CD14-positive monocyte (primary cell): ENCODE measurements at places on chromosomes 6 and 20.
A peak's percentile ranks its signal among the peaks of the same experiment; 100 is the strongest.

DNA sequence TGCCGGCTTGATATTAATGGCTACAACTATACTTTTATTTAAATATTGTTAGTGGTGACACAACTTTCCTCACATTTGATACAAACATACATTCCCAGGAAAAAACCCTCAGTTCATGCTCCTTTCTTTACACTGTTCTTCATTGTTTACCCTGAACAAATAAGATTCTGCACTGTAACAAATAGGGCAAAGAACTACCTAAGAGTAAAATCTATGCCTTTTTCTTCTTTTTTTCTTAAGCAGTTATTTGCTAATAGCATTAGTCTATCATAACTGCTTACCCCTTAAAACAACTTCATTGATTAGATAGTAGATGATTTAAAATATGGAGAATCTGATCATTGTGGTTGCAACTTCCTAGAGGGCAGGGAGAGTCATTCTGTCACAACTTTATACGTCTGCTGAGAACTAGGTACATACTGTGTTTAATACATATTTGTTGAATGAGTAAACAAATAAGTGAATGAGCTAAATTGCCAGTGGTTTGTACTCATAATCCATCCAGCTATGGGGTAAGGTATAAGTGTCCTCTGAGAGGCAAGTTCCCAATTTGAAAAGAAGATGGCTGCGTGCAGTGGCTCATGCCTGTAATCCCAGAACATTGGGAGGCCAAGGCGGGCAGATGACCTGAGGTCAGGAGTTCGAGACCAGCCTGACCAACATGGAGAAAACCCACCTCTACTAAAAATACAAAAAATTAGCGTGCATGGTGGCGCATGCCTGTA, 161.0 kb downstream of the CDK19 start:
- no peak for DNase-seq

GRCh38 chr6:166308033-166308768, at the start of gene PRR18:
PRR18 (minus strand) TSS chr6:166308392; CDS start chr6:166308142, 250 bp downstream.
- DNase-seq: no peak

DNA sequence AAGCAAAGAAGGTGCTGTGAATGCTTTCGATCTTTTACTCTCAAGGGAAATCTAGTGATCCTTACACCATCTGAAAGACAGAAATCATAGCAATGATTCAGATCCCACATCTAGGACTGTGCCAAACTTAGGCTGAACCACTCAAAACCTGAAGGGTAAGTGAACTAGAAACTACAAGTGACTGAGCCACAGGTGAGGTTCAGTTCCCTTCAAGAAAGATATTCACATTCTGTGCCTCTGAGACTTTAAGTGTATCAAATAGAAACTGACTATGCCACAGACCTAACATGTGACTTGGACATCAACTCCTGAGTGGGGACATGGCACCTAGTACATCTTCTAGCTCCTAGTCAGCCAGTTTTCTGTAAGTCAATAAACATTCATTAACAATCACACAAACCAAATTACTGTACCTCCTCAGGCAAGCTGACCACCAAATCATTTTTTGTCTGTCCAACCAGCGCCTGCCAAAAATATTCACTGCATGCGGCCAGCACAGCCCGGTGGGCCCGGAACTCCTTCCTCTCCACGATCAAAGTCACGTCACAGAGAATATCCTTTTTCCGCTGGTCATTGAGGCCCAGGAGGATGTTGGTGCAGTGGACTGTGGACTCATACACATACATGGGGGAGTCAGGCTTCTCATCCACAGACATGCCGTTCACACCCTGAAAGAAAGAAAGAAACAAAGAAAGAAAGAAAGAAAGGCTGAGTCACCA, 114.1 kb downstream of the GJA10 start:
- DNase-seq: no peak

- no peak for DNase-seq
Measured at GRCh38 chr20:23200914-23201313, 114.8 kb upstream of the CD93 start.

DNA sequence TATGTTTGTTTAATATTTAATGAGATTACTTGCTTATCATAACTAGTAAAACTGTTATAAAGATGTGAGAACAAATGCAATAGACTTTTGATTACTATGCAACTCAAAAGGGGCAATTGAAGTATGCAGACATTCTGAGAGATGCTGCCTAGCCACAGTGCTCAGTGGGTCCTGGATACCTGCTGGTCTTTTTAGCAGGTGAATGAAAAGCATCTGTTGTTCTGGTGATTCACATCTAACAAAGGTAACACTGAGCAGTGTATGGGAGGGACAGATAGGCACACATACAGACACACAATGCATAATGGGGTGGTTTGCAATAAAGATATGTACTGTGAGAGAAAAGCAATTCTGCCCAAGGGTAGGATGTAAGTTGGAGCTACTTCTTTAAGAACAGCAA, 46.9 kb downstream of the OGFRL1 start:
- no peak for DNase-seq

- DNase-seq: no peak
Measured at GRCh38 chr6:82720992-82721391, 344.6 kb downstream of the UBE3D start.

DNA sequence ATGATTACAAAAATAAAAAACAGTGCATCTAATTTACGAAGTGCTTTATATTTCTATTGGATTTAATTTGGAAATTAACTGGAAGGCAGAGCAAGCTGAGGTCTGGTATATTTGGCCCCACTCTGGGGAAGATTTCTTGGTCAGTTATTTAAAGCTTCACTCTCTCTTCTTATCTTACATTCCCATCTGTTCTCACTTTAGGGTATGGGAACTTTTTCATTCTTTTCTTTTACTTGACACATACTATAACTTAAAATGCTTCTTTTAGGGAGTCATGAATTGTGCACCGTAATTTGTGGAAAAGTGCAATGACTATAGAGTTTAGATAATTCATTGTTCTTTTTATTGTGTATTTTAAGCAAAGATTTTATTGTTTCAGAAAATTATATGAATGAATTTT, 170.4 kb downstream of the BCKDHB start:
- no peak for DNase-seq

GRCh38 chr6:150753371-150754064, 112.0 kb upstream of the MTHFD1L start:
- no peak for DNase-seq

DNA sequence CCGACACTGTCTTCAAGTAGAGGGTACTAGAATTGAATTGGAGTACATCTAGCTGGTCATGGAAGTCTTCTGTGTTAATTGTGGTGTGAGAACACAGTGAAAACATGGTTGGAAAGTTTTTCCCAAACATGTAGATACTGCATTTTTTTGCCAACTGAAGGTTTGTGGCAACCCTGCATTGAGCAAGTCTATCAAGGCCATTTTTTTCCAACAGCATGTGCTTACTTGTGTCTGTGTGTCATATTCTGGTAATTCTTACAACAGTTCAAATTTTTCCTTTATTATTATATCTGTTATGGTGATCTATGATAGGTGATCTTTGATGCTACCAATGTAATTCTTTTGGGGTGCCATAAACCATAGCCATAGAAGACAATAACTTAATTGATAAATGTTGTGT, 147.0 kb downstream of the MYB start:
- no peak for DNase-seq

DNA sequence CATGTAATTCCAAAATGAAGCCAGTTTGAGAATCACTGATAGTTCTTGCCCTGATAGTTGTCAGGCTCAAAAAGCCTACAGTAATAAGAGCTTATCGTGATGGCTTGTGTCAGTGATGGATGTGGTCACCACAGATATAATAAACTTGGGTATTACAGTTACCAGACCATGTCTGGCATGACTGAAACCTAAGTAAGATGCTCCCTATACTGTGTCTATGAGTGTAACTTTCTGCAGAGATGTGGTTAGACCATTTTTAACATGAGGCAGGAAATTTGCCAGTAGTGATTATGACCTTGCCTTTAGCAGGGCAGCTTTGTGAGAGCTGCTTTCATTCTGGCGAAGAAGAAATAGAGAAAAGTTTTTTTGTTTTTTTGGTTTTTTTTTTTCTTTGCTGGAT, 90.2 kb downstream of the ANKS1A start:
- DNase-seq: no peak

- DNase-seq: no peak
Measured at GRCh38 chr6:40489798-40490197, 97.4 kb downstream of the LRFN2 start.

GRCh38 chr6:11439017-11439420, 98.5 kb upstream of the TMEM170B start:
- peak; percentile 28 for DNase-seq

DNA sequence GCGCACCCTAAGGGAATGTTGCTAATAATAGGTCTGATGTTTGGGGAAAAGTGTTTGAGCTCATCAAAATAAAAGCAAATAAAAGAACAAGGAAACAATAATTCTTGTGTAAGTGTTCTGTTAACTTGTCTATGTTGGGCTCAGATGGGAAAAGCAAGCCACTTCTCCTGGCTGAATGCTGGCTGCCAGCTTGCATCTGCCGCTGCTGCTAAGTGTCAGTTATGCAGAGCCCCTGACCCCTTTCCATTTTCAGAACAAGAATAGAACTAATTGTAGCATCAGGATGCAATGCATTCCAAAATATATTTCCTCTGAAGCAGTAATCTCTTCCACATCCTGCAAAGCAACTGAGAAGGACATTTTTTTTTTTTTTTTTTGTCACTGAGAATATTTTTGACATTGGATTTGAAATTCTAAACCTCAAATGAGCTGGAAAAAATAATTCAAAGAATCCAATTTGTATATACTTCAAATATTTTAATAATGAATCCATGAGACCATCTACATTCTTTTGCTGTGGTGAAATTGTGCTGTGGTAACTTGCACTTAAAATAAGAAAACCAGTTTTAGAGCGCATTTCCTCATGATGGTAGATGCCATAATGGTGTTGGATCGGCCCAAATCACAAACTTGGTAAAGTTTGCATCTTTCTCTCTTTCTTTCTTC, 43.9 kb upstream of the DEK start:
- no peak for DNase-seq

DNA sequence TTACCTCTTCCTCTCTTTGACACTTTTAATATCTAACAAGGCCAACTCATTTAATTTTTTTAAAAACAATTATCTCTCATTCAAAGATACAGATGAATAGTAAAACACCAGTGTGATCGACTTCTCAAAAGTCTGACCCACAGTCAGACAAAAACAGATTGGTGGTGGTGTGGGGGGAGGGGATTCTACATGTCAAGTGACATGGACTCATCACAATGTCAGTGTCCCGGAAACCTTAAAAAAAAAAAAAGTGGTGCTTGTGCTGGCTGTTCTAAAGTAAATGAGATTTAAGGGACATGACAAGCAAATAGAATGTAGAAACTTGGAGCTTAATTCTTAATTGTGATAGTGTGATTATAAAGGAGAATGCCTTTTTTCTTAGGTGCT, 16.3 kb upstream of the RFPL4B start:
- no peak for DNase-seq

DNA sequence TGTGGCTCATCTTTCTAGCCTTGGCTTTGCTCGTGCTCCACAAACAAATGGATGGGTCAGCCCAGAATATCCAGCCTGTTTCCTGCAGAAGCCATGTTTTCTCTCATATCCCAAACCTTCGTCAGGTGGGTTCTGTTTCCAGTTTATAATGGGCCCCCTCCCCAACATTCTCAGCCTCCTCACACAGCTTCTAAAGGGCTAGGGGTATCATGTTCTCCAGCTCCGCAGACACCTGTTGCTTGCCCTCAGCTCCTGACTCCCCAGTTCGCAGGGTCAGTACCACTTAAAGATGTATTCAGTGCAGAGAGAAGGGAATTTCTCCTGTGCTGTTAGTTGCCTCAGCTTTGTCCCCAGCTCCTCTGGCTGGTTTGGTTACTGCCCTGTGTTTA, 447.3 kb upstream of the JARID2 start:
- no peak for DNase-seq

- no peak for DNase-seq
Measured at GRCh38 chr6:150138638-150139037, 4.2 kb upstream of the PPP1R14C start.

DNA sequence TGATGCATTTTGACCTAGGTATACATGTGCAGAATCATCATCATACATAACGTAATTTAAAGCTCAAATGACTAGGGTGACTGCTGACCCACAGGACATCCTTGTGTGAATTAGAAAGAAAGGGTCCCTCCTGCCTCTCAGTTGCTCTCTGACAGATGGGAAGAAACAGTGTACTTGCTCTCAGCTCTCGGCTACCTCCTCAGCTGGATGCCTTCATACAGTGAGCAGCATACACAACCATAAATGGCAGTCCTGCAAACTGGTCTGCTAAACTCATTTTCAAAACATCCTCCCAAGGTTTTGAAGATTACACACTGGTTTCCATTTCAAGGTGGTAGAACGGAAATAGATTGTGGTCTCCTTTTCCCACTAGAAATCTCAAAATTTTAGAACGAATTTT, 26.3 kb downstream of the FILIP1 start:
- DNase-seq: no peak

DNA sequence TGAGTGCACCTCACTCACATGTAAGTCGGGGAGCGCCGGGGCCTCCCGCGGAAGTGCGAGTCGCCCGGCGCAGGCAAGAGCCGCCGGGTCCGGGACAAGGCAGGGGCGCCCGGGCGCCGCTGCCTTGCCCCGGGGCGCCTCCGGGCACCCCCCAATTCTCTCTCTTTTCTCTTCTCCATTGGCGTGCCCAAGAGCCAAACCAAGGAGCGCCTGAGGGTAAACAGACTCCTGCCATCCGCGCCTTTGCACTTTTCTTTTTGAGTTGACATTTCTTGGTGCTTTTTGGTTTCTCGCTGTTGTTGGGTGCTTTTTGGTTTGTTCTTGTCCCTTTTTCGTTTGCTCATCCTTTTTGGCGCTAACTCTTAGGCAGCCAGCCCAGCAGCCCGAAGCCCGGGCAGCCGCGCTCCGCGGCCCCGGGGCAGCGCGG, 36.8 kb downstream of the GNAS start:
- no peak for DNase-seq

GRCh38 chr6:35406711-35407485, 45.2 kb upstream of the FANCE start:
- DNase-seq: no peak

DNA sequence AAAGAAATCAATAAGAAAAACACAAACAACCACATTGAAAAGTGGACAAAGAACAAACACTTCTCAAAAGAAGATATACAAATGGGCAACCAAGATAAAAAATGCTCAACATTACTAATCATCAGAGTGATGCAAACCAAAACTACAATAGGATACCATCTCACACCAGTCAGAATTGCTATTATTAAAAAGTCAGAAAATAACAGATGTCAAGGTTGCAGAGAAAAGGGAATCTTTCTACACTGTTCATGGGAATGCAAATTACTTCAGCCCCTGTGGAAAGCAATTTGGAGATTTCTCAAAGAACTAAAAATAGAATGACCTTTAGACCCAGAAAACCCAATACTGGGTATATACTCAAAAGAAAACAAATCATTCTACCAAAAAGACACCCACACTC, 29.8 kb downstream of the KIF6 start:
- no peak for DNase-seq
